ENCODE measurements at places on chromosomes 16 and 17.

DNA sequence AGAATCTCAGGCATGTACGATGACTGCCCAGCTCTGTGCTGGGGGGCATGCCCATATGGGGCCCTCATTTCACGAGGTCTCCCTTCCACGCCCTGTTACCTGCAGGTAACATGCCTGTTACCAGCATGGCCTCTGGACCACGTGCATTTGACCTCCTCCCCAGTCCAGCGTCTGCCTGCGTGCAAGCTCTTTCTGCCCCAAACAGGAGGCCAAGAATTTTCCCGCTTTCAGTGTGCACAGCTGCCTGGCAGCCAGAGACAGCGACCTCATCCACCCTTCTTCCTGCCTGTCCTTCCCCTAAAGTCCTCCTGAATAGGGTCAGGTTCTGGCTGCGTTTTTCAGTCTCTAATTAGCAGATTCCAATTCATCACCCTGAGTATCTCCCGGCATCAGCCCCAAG lies 306.5 kb upstream of the ZFHX3 start:
- DNase-seq, result no peak

DNA sequence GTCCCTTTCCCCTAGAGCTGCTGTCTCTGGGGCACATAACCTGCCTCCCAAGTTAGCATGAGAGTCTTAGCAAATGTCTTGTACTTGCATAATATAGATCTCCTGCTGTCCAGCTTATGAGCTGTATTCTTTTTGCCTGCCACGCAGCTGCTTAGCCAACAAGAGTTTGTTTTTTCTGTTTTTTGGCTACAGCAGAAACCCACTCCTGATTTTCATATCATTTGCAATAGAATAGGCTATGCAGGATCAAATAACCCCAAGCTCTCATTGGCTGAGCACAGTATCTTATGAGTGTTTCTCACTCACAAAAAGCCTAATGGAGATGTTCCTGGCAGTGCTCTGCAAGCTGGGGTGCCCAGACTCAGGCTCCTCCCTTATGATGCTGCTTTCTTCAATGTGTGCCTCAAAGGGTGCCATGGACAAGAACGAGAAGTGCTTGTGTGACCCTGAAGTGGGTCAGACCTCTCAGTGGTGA lies 23.1 kb downstream of the B9D1 start:
- no peak for DNase-seq

GRCh38 chr16:74825941-74826340 lies 51.3 kb upstream of the FA2H start:
- DNase-seq, result no peak

DNA sequence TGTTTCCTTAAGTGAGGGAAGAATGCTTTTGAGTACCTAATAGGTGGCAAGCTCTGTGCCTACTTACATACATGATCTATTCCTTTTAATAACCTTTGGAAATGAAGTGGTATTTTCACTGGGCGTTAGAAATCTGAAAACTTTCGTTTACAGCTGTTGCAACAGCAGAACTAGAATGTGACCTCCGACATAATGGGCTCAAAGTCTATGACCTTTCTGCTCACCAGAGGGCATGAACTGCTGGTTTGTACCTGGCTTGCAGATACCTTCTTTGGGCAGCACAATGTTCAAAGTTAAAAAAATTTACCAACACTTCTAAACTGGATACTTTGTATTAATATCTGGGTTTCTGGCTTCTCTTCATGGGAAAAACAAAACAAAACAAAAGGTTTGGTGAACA lies 24.3 kb downstream of the CA4 start:
- DNase-seq, result no peak

DNA sequence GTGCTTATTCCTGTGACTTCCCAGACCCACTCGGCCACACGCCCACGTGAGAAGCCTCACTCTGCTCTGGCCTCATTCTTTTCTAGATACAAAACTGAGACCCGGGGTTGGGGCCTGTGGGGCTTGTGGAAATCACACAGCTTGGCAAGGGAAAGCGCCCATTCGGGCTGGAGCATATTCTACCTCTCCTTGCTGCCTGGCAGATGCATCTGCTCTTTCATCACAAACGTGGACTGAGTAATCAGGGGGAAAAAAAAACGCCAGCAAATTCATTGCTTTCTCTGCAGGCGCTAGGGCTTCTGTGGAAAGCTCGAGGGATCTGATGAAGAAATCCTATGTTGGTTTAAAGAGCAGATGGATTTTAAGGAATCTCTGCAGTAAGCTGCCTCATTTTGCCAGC lies 44.4 kb downstream of the DNAH9 start:
- DNase-seq, result no peak

- no peak for DNase-seq
These were observed 55.1 kb downstream of the ZNRF1 start for GRCh38 chr16:75053791-75054555.

DNA sequence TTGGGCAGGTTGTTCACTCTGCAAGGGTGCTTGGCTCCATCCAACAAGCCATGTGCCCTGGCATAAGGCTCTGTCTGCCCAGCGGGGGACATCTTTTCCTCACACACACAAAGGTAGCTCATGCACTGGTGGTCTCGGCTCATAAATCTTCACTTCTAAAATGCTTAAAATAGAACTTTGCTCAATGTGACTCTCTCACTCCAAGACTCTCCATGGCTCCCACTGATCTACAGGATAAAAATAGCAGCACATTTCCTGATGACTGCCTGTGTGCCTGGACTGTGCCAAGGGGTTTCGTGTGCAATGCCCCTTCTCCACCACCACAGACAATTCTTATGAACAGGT lies 15.1 kb upstream of the CIBAR2 start:
- no peak for DNase-seq

- no peak for DNase-seq
These were observed 633 bp downstream of the ZNF843 start for GRCh38 chr16:31441956-31442355.

GRCh38 chr16:56669005-56669839 lies at the start of gene MT1H:
Gene MT1H, plus strand, starts transcription at chr16:56669814. Its CDS starts 71 bp downstream, at chr16:56669885.
- no peak for DNase-seq

- DNase-seq, result no peak
These were observed at the start of gene CCL11 for GRCh38 chr17:34285286-34285792. Gene CCL11, plus strand, starts transcription at chr17:34285742. Its CDS starts 67 bp downstream, at chr17:34285809.

GRCh38 chr17:50568659-50569058 lies 8.1 kb downstream of the CACNA1G start:
- DNase-seq, result no peak

- no peak for DNase-seq
These were observed 44.2 kb downstream of the BEAN1 start for GRCh38 chr16:66471264-66471663.
